ENCODE measurements at places on chromosomes 7 and 10.

- no peak for DNase-seq
These were observed 12.8 kb downstream of the KCNH2 start for GRCh38 chr7:150965273-150965830.

DNA sequence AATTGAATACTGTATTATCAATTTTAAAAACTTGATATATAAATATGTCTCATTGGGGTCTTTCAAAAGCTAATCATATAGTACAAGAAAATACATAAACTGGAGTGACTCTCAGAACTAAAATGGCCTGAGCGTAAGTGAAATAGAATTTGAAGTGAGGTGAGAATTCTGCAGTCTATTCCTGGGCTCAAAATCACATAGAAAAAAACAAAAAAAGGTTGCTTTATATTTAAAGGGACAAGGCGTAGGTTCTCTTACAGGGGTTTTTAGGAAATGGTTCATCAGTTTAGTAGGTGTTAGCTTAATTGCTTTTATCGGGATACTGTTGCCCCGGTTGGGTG, 36.7 kb upstream of the PRSS1 start:
- no peak for DNase-seq

DNA sequence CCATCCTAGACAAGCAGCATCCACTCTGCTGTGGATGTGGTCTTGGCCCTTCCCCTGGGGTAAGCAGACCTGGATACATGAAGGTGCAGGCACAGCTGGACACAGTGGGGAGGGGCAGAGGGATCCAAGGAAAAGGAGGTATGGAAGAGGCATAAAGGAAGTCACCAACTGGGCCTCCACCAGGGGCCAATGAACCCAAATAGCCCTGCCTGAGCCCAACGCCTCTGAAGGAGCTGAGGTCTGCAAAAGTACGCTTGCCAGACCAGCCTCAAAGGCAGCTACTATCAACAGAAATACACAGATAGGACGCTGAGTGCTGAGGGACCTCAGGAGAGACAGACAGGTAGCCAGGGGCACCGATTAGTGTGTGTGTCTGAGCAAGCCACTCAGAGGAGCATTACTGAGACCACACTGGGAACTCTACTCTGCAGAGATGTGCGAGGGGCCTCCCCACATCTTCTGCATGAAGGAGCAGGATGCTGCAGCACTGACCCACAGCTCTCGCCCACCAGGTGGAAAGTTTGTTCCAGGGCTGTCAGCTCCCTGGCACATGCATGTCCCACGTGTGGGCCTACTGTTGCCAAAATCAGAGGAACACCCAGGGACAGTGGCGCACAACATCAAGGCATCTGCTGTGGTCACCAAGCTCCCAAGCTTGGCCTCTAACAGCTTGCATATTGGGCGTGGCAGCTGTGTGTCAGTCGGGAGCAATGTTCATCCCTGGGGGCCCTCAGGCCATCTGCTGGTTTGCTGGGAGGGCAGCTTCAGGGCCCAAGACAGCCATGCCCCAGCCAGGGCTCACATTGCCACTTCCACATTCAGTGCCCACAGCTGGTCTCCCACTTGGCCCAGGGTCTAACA, 40.0 kb downstream of the MKI67 start:
- DNase-seq, result no peak

GRCh38 chr7:150939052-150939451, 39.1 kb downstream of the KCNH2 start:
- no peak for DNase-seq

- DNase-seq, result no peak
These were observed 489.2 kb upstream of the KCND2 start for GRCh38 chr7:119783799-119784198.

- DNase-seq, result no peak
These were observed 70.8 kb upstream of the UCN3 start for GRCh38 chr10:5293691-5294550.
